NAMALWA (cell line): ENCODE measurements at places on chromosomes 4 and X.

GRCh38 chr4:5709207-5709575, 832 bp upstream of the EVC2 start:
- no peak for DNase-seq

GRCh38 chrX:134999469-134999868, 8.7 kb downstream of the SMIM10 start:
- peak; percentile 48 for DNase-seq

DNA sequence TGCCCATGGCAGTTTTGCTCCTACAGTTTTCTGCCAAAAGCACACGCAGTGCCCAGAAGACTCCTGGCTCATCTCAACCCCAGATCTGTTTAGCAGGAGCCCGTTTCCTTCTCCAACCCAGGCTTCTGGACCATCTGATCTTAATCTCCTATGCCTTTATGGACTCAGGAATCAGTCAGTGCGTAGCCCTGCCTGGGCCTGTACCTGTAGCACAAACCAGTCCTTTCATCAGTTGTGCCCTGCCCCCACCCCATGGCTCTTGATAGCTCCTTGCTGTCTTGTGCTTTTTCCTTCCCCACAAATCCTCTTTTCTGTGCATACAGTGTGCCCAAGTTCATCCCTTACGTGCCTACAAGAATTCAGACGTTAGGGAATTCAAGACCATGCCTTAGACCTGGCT, 1.5 kb downstream of the ZNF718 start:
- peak; percentile 7 for DNase-seq

DNA sequence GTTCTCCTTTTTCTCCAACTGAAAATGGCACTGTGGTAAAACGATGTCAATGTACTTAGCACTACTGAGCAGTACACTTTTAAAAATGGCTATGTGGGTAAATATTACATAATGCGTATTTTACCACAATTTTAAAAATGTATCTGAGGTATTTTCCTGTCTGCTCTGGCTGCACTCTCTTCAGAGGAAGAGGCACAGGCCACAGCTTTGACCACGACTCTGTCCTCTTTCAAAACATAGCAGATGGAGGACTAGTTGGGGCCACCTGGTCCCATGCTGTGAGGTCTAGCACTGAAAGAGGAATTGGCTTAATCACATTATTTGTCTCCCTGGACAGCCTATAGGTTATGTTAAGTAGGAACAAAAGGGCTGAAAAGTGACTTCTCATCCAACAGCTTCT, 5.2 kb downstream of the KCNE5 start:
- no peak for DNase-seq

DNA sequence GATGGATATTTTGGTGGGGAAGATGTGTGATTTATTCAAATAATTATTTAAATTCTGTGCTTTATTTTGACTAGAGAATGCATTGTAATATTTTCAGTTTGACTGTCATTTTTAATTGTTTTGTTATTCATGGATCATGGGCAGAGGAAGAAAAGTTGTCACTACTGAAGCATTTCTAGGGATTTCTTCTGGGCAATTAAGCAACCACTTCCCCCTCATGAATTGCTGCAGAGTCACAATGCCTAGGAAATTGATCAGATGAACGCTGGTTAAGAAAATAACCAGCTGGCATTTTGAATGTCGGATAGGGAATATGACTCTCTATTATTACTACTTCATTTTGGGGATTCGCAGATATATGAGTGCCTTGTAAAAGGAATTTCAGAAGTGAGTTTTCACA, 283.3 kb downstream of the IL15 start:
- no peak for DNase-seq

- no peak for DNase-seq
Observed at GRCh38 chr4:137417676-137418075, 114.6 kb downstream of the PCDH18 start.

- no peak for DNase-seq
Observed at GRCh38 chr4:144402176-144402575, 243.8 kb upstream of the HHIP start.

- DNase-seq = no peak
Observed at GRCh38 chr4:40685300-40685699, 55.6 kb upstream of the RBM47 start.

- DNase-seq = no peak
Observed at GRCh38 chrX:40086569-40087335, 11.0 kb downstream of the BCOR start.
